ENCODE measurements at places on chromosomes 5 and 9. TPM values are rescaled to one million over a fixed set of nuclear protein-coding genes. Genes with fewer than 3 reads are reported as not detected.

GIN1 gene
- total RNA-seq: 3.9 TPM

CXXC5 gene
- total RNA-seq: 26.5 TPM

KCNN2 gene
- not detected for total RNA-seq

MACIR gene
- 19.9 TPM for total RNA-seq

RGP1 gene
- 16.0 TPM for total RNA-seq

CDKN2B gene
- total RNA-seq: not detected

PCDHGA12 gene
- not detected for total RNA-seq

SLC34A3 gene
- total RNA-seq: 0.13 TPM

TAS2R1 gene
- total RNA-seq: not detected

PCDHGA8 gene
- 0.02 TPM for total RNA-seq

ZNF883 gene
- 0.74 TPM for total RNA-seq

HK3 gene
- not detected for total RNA-seq

FCN2 gene
- total RNA-seq: not detected

ORM2 gene
- not detected for total RNA-seq

LHFPL2 gene
- 60.0 TPM for total RNA-seq

OXCT1 gene
- total RNA-seq: 3.3 TPM

IGIP gene
- total RNA-seq: 0.96 TPM

TPRN gene
- total RNA-seq: 11.1 TPM

RANBP17 gene
- total RNA-seq: 3.1 TPM

NIPSNAP3A gene
- 13.7 TPM for total RNA-seq

PCDHGB5 gene
- 2.5 TPM for total RNA-seq

ENTPD2 gene
- total RNA-seq: 1.2 TPM

ABCA1 gene
- total RNA-seq: 5.0 TPM

NDUFS6 gene
- total RNA-seq: 123 TPM

FBN2 gene
- 16.2 TPM for total RNA-seq

AGXT2 gene
- not detected for total RNA-seq

DIPK1B gene
- total RNA-seq: 10.1 TPM

TMEFF1 gene
- 1.1 TPM for total RNA-seq

PAEP gene
- 0.27 TPM for total RNA-seq

SH3GL2 gene
- 0.09 TPM for total RNA-seq

SLCO6A1 gene
- not detected for total RNA-seq

Data from A549 treated with CpdA at 1 μM for 4 hours (cell line).